ENCODE measurements at places on chromosomes 1 and 21. TPM values are rescaled to one million over a fixed set of nuclear protein-coding genes. Genes with fewer than 3 reads are reported as not detected.

DNA sequence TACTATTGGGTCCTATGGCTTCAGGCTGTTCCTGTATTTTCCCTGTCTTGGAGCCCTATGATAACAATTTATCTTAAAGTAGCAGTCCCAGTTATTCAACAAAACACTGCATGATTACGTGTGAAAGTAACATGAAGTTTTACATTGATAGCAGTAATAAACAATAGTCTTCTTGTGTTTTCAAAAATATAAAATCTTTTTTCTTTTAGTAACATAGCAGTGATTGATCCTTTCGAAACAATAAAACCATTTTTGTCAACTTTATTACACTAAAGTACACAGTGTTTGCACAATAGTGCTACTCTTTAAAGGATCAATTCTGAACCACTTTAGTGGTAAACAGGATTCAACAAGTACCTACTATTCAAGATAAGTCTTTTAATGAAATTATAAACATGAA is 90.6 kb downstream of the GPATCH2 start:
- H3K36me3 ChIP-seq, result no peaks in the 10 kb centered on the region
- H3K27me3 ChIP-seq, result no peaks in the 10 kb centered on the region
- no peak for DNase-seq
- no peaks in the 10 kb centered on the region for H3K4me1 ChIP-seq
- no peak overlapping the region for H3K4me3 ChIP-seq
- no peak overlapping the region for H3K27ac ChIP-seq

- no peak overlapping the region for H3K4me3 ChIP-seq
- no peak for DNase-seq
- H3K36me3 ChIP-seq, result peaks cover 35% of the 10 kb centered on the region
- H3K4me1 ChIP-seq, result peaks cover 12% of the 10 kb centered on the region
These were observed 4.8 kb downstream of the PPT1 start for GRCh38 chr1:40092241-40092640.

DNA sequence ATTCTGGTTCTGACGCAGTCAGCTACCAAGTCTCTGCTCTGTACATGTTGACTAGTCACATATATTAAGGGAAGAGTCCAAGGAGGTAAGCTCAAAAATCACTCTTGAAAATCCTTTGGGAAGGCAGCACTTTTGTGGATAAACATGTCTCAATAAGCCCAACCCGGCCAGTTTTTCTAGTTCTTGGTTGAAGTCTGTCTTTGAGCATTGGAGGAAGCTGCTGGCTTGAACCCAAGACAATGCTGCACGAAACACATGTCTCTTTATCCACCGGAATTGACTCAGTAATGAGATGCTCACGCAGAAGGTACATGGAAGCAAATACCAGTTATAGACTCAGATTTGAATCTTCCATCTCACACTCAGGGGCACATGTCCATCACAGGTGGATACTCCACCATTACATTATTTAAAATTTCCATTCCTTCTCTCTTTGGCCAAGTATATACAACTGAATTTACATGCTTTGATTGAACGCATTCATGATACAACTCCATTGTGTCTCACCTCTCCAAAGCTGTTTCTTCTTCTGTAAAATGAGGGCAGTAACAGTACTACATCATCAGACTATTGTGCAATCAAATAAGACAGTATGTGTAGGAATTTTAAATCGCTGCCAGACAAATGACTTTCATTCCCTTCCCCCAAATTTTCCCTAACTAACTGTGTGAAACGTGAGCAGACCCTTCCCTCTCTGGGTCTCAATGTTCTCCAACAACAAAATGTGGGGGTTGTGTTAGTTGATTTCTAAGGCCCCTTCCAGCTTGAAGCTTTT is 9.6 kb upstream of the GUCA2A start:
- DNase-seq, result no peak
- H3K4me3 ChIP-seq, result no peak overlapping the region
- no peaks in the 10 kb centered on the region for H3K4me1 ChIP-seq
- H3K27me3 ChIP-seq, result no peaks in the 10 kb centered on the region
- peaks cover under 1% of the 10 kb centered on the region for H3K36me3 ChIP-seq

- H3K4me3 ChIP-seq, result no peak overlapping the region
- no peak for DNase-seq
- H3K4me1 ChIP-seq, result peaks cover 4% of the 10 kb centered on the region
- no peaks in the 10 kb centered on the region for H3K27me3 ChIP-seq
- H3K27ac ChIP-seq, result no peak overlapping the region
- H3K36me3 ChIP-seq, result no peaks in the 10 kb centered on the region
These were observed 19.4 kb downstream of the RPS6KC1 start for GRCh38 chr1:213070406-213070805.

DNA sequence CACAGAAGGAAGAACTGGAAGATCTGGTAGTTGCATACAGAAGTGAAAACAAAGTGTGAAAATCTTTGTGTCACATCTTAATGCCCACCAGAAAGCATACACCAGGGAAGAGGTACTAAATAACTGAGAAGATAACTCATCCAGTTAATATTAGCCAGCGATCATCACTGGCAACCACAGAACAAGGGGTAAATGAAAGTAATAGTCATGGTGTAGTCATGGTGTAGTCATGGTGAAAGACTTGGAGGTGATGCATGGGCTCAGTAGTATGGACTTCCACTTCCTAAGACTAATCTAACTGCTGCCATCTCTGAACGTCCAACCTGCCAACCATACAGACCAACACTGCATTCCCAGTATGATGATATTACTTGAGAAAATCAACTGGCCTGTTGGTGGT is 481.2 kb upstream of the NR5A2 start:
- no peak overlapping the region for H3K4me3 ChIP-seq
- no peak for DNase-seq
- H3K36me3 ChIP-seq, result no peaks in the 10 kb centered on the region
- H3K27me3 ChIP-seq, result no peaks in the 10 kb centered on the region
- no peak overlapping the region for H3K27ac ChIP-seq

DNA sequence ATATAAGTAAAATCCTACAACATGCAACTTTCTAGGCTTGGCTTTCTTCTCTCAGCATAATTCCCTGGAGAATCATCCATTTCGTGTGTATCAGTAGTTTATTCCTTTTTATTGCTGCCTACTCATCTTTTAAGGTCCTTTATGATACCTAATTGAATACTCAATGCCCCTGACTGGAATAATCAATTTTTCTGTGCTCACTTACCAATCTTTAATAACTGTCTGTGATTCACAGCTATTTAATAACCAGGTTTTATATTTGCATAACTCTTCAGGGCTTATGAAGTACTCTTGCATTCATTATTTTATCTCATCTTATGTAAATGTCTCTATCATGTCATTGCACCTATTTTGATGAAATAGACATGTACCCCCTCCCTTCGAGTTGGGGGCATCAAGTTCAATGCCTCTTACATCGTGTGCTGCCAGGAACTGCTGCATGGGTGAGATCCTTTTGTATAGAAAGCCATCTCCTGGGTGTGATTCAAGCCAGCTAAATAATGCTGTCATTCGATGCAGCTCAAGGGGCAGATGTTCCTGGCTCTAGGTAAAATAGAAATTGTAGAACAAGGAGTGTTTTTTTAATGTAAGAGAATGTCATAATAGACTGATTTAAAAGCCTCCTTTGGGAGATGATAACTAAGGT is 222.7 kb downstream of the SLC35F3 start:
- H3K27ac ChIP-seq, result no peak overlapping the region
- DNase-seq, result no peak

Gene CHAF1B
- 30.8 TPM for total RNA-seq

Gene SPRR3
- total RNA-seq, result not detected

Gene NUDC
- total RNA-seq, result 167 TPM

Gene MX1
- total RNA-seq, result 10.5 TPM

All from CD8-positive, alpha-beta memory T cell (primary cell).